ENCODE measurements at places on chromosomes 2 and 18. TPM values are rescaled to one million over a fixed set of nuclear protein-coding genes. Genes with fewer than 3 reads are reported as not detected.

- DNase-seq = no peak
These were observed 24.0 kb downstream of the C2orf49 start for GRCh38 chr2:105361102-105361889.

DNA sequence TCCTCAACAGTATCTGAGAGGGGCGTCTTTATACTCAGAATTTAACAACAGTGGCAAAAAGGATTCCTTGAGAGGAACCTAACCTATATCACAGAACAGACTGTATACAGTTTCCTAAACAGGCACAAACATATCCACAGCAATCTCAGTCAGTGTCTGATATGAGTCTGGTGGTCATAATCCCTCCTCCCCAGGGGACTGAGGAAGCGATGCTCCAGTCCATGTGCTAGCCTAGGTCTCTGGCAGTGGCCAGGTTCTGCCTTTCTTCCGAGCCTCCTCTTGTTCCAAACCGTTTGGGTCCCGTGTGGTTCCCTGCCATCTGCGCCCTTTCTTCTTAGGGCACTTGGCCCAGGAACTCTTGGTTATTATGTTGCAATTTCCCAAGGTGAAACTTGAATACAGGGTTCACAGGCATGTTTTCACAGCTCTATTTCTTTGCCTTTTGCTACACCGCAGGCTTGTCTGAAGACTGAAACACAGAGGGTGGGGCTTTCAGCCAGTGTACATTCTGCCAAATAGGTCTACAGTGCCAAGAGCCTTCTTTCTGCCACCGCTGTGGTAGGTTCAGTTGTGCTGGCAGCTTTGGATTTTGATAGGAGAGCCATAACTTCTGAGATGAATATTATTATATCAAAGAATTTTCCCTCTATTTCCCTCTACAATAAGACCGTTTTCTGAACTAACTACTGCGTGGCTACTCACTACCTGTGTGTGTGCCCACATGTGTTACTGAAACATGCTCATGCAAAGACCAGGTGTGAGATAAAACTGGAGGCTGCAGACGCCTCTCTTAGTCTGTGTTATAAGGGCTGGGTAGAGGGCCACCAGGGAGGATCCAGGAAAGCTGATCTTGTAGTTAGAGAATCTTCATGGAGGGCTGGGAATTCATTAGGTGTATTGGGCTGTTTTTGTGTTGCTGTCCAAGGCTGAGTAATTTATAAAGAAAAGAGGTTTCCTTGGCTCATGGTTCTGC lies 75.0 kb upstream of the HAAO start:
- DNase-seq = no peak

DNA sequence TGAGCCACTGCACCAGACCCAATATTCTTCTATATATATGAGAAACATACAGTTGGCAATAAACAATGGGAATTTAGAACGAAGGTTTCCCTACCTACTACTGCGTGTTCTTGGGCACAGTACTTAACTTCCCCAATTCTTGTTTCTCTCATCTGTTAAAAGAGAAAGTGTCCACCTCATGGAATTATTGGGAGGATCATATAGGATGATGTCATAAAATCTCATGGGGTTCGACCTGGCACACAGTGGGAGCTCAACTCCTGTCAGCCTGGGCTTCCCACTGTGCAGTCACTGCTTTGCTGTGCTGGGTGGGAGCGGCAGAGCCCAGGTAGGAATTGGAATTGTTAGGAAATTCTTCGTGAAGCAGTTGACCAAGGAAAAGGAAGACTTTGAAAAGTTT lies 203.3 kb downstream of the SH3BP4 start:
- no peak for DNase-seq

- no peak for DNase-seq
These were observed 30.4 kb downstream of the UPP2 start for GRCh38 chr2:158131919-158132566.

DNA sequence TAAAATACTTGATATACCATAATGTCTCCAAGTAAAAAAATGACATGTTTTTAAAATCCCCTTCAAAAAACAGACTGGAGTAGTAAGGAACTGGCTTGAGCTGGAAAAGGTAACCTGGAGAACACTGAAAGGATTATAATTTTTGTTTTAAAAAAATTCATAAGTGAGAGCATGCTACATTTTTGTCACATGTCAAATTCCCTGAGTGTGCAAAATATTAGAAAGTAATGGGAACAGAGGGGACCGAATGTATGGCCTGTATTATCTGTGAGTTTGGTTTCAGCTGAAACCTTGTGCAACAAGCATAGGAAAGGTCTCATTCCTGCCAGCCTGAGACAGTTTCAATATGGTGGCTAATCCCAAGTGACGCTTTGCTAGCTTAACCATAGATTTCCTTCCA lies 202.5 kb downstream of the SLC39A10 start:
- no peak for DNase-seq

GRCh38 chr2:62382122-62382521 lies 123.9 kb downstream of the TMEM17 start:
- no peak for DNase-seq

DNA sequence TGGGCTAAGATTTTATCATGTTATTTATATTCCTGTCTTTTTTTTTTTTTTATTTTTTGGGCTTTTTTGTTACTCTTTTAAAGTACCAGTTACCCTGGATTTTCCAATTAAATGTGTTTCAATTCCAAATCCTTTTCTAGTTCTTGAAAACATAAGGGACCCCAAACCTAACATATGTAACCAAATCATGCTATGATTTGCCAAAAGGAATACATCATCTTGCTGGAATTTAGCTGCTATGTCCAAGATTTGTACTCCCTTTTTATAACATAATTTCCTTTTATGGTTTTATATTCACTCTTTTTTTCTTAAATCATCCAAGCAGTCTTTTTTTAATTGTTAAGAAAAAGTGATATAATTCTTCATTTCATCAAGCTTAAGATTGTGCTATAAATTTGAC lies 60.9 kb upstream of the DSEL start:
- DNase-seq = no peak

DNA sequence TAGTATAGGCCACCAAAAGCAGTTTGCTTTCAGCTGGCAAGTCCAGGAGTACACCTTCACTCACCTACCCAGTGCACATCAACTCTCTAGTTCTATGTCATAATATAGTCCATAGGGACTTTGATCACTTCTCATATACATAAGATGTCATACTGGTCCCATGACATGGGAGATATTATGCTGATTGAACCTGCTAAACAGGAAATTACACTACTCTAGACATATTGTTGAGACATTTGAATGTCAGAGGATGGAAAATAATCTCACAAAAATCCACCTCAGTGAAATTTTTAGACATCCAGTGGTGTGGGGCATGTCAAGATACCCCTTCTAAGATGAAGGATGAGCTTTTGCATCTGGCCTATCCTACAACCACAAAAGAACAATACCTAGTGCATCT lies 322.5 kb downstream of the EN1 start:
- DNase-seq = no peak

Gene AQP12A
- total RNA-seq = not detected

Gene UGT1A10
- not detected for total RNA-seq

Data from fibroblast of villous mesenchyme (primary cell).